ENCODE measurements at places on chromosomes 16 and 17.

DNA sequence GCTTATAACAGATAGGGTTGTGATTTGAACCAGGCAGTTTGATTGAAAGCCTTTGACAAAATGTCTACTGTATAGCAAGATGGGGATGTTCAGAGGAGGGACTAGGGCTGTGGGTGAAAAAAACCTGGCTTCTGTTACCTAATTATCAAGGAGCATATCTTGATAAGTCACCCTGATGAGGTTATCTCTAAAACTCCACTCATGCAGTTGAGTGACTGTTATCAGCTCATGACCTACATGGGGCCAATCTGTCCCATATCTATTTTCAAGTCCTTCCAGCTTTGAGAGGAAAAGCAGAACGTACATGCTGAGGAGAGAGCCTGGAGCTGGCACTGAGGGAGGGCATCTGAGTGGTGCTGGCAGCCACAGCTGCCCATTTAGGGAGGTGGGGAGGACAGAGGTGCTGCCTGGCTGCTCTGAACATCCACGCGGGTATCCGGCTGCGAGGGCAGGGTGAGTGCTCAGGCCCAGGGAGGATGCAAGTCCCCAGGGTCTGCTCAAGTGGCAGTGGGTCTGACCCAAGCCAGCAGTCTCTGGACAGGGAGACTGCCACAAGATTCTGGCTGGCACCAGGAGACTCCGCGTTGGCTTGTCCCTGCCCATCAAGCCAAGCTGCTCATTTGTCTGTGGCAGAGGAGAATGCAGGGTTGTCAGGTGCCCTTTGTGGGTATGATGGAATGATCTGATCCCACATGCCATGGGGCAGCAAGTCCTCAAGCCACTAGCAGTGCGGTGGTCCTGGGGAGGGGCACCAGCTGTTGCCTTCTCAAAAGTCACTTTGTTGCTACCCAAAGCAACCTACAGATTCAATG is 29.2 kb downstream of the ATPAF2 start:
- DNase-seq, result no peak

- DNase-seq, result no peak
Observed at GRCh38 chr16:83441517-83441916, 366.3 kb upstream of the HSBP1 start.

DNA sequence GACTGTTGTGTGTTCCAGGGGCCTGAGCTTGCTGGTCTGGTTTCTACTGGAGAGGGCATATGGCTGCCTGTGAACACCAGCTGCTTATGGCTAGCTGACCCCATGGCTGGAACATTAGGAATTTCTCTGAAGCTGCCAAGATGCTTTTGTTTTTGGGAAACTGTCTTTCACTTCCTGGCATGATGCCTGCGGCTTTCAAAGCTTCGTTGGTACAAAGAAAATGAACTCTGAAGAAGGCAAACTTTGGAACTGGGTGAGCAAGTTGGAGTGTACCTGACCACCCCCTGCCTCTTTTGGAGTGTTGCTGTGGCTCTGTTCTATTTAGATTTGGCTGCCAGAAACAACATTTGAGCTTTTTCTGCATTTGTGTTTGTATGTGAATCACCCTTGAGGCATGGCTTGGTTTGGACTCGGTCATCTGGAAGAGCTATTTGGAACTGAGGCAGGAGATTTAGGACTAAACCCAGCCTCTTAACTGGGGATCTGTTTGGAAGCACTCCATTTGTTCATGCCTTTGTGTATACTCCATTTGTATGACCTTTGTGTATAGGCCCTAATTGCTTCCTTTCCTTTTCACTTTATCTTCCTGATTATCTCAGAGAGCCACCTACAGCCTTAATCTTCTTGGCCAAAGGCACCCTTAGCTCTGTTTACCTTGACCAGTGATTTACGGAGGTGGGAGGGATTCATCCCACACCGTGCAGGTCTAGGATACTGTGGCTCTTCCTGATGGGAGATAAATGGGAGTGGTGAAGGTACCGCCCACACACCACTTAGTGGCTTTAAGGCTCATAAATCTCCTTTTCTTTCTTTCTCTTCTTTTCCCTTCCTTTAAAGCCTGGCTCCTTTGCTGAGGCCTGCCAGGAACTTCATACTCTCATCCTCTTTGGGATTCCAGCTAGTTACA is 7.3 kb upstream of the CPHXL start:
- peak; percentile 37 for DNase-seq

GRCh38 chr16:68274441-68274840 is 10.1 kb downstream of the SLC7A6 start:
- no peak for DNase-seq

DNA sequence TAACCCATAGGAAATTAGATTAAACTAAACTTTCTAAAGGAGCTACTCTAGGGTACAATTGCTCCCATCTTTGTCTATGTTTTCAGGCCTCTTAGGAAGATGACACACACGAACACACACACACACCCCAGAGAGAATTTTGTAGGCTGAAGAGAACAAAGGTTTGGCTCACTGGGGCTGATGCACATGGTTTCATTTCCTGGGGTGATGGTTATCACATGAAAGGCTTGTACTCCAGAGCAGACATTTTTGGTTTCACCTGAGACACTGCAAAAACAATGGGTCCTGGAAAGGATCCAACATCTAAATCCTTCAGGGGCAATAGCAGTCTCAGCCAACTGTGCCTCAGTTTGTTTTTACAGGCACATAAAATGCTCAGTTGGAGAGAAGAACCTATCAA is 62.8 kb downstream of the GRB7 start:
- DNase-seq, result no peak

- no peak for DNase-seq
Observed at GRCh38 chr16:50311891-50312501, 45.6 kb downstream of the ADCY7 start.

Data from fibroblast of pulmonary artery (primary cell).